NT2/D1 (cell line): ENCODE measurements at places on chromosomes 6 and 20.

GRCh38 chr6:158805698-158806377 is 13.3 kb downstream of the EZR start:
- no peak for DNase-seq

- no peak for DNase-seq
Observed at GRCh38 chr20:46739431-46740213, 30.2 kb downstream of the SLC2A10 start.

DNA sequence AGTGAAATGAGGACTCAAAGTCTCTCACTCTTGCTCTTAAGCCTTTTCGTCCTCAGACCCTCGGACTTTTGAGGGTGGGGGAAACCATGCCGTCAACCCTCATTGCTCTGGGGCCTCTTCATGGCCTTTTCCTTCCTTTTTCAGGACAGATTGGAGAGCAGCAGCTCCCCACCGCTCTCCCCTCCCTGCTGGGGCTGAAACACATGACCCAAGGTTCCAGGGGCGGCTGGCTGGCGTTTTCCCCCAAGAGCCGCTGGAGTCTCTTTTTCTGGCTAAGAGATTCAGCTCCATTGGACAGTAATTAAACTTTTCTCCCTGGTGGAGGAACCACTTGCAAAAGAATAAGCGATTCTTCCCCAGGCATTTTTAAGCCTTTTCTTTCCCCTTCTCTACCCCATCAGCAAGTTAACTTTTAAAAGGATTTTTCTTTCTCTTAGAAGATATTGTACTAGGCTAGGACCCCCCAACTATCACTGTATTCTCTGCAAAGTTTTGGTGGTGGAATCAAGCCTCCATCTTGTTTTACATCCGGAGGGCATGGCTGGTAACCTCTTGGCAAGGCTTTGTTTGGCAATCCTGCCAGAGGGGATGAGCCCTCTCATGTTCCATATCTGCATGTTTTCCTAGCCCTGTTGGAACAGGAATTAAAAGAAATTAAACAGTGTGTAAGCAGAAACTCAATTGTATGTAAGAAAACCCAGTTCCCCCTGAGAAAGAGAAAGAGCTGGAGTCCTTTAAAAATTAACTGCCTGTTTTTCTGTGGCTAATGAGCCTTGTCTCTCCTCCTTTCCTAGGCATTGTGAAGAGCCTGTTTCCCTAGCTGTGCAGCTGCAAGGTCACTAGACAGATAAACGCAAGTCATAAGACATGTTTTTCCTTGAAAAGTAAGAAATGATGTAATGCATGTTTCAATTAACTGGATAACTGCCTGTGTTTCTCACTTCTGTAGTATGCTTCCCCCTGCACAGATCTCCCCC is 100.8 kb upstream of the GPR6 start:
- DNase-seq: no peak

GRCh38 chr6:170100046-170100445 is 190.8 kb downstream of the DLL1 start:
- no peak for DNase-seq

- no peak for DNase-seq
Observed at GRCh38 chr6:81683912-81684311, 68.6 kb downstream of the TENT5A start.

DNA sequence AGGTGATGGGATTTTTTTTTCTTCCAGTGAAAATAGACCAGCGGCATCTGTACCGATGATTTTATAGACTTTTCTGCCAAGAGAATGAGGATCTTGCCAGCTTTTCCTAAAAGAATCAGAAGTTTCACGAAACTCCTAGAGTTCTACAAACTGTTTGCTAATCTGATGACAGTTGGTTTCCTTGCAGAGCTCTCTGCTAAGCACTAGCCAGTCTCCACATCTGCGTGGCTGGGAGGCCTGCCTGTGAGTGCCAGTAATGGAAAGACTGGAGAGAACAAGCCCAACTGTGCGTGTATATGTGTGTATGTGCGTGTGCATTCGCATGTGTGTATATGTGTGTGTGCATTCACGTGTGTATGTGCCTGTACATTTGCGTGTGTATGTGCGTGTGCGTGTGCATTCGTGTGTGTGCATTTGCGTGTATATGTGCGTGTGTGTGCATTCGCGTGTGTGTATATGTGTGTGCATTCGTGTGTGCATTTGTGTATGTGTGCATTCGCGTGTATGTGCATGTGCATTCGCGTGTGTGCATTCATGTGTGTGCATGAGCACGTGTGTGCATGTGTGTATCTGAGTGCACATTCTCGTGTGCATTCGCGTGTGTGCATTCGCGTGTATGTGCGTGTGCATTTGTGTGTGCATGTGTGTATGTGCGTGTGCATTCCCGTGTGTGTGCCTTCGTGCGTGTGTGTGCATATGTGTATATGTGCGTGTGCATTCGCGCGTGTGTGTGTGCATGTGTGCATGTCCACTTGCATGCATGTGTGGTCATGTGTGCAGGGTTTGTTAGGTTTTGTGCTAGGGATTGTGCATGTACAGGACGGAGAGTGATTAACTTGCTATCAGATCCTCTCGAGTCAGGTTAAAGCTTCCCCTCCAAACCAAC is 379.4 kb downstream of the TAF4 start:
- no peak for DNase-seq

DNA sequence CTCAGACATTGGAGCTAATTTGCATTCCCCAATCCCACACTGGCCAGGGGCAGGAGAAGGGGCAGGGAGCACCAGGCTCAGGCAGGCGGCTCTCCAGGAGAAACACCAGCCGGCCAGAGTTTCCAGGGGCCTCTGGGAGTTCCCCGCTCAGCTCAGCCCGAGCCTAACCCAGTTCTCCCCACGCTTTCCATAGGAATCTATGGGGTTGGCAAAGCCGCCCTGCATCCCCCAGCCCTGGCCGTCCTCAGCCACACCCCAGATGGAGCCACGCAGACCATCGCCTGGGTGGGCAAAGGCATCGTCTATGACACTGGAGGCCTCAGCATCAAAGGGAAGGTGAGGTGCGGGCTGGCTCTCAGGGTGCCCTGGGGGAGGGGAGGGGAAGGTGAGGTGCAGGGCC is 8.2 kb downstream of the NPEPL1 start:
- no peak for DNase-seq

- no peak for DNase-seq
Observed at GRCh38 chr6:123896869-123897268, 93.2 kb downstream of the NKAIN2 start.

- no peak for DNase-seq
Observed at GRCh38 chr6:91715171-91715805, 1128.4 kb upstream of the MAP3K7 start.

DNA sequence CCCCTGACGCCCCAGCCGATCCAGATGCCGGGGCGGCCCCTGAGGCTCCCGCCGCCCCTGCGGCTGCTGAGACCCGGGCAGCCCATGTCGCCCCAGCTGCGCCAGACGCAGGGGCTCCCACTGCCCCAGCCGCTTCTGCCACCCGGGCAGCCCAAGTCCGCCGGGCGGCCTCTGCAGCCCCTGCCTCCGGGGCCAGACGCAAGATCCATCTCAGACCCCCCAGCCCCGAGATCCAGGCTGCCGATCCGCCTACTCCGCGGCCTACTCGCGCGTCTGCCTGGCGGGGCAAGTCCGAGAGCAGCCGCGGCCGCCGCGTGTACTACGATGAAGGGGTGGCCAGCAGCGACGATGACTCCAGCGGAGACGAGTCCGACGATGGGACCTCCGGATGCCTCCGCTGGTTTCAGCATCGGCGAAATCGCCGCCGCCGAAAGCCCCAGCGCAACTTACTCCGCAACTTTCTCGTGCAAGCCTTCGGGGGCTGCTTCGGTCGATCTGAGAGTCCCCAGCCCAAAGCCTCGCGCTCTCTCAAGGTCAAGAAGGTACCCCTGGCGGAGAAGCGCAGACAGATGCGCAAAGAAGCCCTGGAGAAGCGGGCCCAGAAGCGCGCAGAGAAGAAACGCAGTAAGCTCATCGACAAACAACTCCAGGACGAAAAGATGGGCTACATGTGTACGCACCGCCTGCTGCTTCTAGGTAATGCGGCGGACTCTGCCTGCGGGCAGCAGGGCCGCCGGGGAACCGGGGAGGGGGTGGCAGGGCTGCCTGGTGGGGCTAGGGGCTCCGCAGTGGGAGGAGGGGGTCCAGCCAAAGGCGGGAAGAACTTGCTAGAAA is 2.3 kb downstream of the GNAS start:
- DNase-seq: no peak

GRCh38 chr6:12103158-12103557 is 91.0 kb downstream of the HIVEP1 start:
- no peak for DNase-seq

GRCh38 chr6:118163542-118163941 is 256.5 kb downstream of the SLC35F1 start:
- DNase-seq: no peak

DNA sequence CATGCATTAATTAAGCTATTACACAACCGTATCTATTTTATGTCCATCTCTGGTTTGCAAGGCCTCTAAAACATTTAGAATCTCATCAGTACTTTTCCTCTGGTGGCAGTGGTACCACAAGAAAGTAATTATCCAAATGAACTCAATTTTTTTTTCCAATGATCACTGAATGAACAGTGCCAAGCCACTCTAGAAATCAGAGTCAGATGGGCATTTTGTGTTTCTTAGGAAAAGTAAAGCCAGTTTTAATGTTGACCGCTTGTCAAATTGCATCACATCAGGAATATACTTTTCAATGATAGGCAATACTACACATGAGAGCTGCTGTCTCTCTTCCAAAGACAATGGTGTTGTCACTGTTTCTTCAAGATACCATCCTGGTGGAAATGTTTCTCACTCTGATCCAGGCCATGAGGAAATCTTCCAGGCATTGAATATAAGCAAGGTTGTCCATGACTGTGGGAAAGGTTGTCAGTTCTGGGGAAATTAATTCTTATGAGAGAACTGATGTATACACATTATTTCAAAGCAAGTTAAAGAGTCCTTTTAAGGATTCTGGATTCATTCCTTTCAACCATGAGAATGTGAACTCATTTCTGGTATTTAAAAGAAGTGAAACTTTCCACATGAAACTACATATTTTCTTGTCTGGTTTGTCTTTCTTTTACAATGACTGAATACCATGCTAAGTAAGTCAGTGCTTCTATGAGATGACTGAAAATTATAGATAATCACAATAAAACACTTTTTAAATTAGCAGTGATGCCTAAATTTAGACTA is 108.8 kb upstream of the TCF21 start:
- no peak for DNase-seq

GRCh38 chr6:32627831-32628230 is 9.4 kb upstream of the HLA-DQA1 start:
- DNase-seq: no peak

DNA sequence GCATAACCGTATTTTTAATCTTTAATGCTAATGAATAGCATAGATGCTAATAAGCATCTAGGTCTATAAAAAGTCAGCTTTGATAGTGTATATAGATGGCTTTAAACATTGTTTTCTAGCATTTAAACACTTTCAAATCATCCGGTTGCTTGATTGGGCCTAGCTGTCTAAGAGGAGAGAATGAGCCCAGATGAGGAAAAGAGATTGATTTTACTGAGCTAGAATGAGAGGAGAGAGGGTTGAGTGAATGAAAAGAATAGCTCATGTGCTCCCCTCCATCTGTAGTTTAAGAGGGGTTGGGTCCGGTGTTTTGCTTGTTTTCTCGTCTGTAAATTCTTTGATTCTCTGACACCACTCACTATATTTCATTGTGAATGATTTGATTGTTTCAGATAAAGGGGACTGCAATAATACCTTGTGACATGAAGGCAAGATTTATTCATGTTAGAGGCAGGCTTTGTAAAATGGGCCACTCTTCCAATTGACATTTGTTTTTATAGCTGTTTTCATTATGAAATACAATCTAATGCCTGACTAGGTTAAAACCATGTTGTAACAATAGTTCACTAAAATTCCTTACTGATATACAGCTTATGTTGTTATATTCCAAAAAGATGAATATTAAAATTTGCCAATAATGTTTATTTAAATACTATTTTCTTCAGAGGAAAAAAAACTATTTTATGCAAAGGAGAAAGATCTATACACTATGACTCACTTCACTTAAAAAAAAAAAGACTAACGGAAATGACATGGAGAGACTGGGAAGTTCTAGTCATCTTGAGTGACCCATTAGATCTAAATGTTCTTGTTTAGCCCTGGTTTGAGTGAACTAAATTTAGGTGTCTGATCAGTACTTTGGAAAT is 3.2 kb downstream of the PTPN1 start:
- no peak for DNase-seq

DNA sequence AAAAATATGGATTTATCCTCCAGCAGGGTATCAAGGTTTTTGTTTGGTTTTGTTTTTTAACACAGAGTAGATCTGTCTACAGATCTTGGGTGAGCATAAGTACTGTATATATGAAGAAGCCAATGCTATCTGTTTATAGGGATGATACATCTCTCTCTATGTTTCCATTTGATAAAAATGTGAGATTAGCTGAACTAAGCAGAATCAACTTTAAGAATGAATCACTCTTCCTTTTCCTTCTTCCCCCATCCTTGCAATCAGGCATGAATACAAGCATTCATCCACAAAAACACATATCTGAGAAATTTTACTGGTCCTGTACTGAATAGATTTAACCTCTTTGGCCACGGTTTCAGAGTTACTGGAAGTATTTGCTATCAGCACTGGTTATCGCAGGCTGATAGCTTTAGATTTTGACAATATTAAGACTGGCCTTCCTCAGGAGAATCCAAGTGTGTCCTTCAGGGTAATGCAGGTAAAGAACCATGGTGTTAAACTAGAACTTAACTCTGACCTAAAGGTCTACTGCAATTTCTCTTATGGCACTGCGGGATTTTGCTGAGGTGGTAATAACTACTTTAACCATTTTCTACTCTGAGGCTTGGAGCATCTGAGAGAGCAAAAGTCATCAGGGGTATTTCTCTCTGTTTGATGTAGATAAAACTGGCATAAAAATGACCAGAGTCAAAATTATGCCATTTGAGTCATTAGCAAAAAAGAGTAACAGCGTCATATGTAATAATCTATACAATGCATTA is 1.5 kb downstream of the SNAP25 start:
- DNase-seq: no peak

- no peak for DNase-seq
Observed at GRCh38 chr20:62238569-62239277, 402 bp downstream of the OSBPL2 start.

- DNase-seq: peak; percentile 28
Observed at GRCh38 chr6:108781419-108782100, 66.7 kb upstream of the ARMC2 start.

DNA sequence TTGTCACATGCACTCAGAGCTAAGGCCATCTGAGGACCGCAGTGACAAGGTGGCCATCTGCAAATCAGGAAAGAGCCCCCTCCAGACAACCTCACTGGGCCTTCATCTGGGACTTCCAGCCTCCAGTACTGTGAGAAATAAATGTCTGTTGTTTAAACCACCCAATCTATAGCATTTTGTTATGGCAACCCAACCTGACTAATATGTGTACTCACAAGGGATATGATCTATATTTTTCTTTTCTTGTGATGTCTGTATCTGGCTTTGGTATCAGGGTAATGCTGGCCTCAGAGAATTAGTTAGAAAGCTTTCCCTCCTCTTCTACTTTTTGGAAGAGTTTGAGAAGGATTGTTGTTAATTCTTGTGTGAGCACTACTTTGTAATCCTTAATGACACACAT is 37.5 kb upstream of the ENTPD6 start:
- DNase-seq: no peak
